Activated CD4-positive, alpha-beta T cell treated with anti-CD3 and anti-CD28 coated beads for 4 hours (primary cell): ENCODE measurements at places on chromosomes 7 and 10.

DNA sequence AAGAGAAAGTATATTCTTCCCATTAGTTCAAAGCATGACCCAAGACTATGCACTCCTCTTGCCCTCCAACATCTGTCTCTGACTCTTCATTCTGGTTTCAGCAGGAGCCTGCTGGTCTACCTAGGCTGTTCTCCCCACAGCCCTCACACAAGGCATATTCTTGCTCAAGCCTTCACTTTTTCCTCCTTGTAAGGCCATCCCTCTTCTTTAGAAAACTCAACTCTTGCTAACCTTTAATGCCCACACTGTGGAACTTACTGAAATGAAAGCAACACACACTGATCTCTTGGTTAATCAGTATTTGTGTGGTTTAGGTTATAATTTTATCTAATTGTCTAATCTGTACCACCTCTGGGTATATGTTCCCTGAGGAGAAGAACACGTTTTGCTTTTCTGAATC, 75.8 kb downstream of the PRKCQ start:
- no peak for DNase-seq

DNA sequence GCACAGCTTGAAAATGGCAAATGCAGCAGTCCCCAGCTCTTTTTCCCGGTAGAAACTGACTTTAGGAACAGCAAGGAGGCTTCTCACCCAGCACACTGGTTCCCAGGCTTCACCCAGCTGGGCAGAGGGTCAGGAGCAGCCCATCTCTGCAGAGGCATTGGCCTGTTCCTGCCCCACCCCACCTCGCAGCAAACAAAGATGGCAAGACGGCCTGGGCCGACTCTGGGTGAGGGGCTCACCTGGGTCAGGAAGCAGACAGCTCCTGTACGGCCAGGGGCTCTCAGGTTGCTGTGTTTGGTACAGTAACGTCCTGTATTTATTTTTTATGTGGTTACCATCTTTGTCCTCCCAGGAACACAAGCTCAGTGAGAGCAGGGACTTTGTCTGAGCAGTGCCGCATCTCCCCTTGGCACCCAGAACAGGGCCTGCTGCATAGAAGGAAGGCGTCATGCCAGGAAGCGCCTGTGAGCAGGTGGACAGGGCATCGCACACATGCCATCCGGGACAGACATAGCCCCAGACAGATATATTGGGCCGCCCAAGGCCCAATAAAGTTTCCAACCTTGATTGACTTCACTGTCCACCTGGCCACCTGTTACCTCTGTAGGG, 585.0 kb upstream of the FOXK1 start:
- DNase-seq = no peak

GRCh38 chr10:19689231-19689630, 127.0 kb upstream of the PLXDC2 start:
- no peak for DNase-seq

DNA sequence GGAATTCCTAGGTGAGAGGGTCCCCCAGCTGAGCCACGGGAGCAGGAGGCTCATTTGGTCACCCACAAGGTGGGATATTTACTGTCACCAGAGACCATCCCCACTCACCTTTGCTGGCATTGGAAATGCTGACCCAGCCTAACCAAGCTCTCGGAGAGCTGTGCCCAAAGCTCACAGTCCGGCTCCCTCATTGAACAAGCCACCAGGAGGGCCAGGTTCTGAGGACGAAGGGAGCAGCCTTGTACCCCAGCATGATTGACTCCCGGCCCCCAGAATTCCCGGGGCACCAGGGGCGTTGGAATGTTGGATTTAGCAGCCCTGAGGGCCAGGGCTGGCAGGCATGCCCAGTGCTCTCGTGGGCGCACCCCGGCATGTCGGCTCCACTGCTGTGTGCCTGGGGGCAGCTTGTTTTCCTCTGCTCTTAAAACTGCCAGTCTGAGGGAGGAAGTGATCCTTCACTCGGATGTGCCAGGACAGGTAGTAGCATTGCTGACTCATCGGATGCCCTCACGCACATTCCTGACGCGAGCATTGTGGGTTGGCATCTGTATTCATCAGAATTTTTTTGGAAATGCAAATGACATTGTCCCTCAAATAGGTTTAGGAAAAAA, 23.3 kb downstream of the CLIP2 start:
- DNase-seq = no peak

- DNase-seq = peak; percentile 30
Observed at GRCh38 chr10:133325440-133326222, 11.1 kb downstream of the CALY start.

- no peak for DNase-seq
Observed at GRCh38 chr10:116465546-116465945, 37.9 kb downstream of the PNLIPRP3 start.

GRCh38 chr7:155553871-155554270, 7.5 kb upstream of the CNPY1 start:
- DNase-seq = no peak

- peak; percentile 32 for DNase-seq
Observed at GRCh38 chr7:151429560-151430331, 10.2 kb downstream of the CRYGN start.

- no peak for DNase-seq
Observed at GRCh38 chr7:27605689-27606269, 56.9 kb downstream of the HIBADH start.

- DNase-seq = peak; percentile 24
Observed at GRCh38 chr7:135801045-135801693, 52.6 kb upstream of the FAM180A start.

GRCh38 chr10:89257581-89257980, 6.0 kb upstream of the LIPA start:
- no peak for DNase-seq

GRCh38 chr10:653991-654646, 35.3 kb downstream of the DIP2C start:
- DNase-seq = no peak

DNA sequence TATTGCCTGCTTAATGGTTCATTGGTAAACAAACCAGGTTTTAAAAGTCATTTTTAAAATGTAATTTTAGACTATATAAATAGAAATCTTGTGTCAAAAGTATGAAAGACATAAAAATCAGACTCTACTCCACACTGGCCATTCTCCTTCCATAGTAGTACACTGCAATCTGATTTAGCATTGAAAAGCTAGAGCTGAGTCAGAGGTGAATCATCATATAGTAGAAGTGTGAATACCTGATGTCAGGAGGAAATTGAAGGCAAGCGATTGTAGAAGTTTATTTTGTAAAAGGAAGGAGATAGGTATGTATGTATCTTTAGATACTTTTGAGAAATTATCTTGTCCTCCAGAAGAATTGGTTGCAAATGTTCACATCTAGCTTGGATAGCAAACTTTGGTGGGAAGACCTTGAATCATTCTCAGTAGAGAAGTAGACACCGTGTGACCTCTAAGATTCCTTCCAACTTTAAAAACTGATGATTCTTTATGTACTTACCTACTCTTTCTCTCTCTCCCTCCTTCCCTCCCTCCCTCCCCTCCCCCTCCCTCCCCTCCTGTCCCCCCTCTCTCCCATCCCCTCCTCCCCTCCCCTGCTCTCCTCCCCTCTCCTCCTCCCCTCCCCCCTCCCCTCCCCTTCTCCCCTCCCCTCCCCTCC, 88.1 kb downstream of the BTAF1 start:
- DNase-seq = no peak

GRCh38 chr10:13792006-13792405, 205.2 kb downstream of the PRPF18 start:
- no peak for DNase-seq

GRCh38 chr10:115045499-115045898, 47.7 kb upstream of the ATRNL1 start:
- DNase-seq = no peak

- peak; percentile 34 for DNase-seq
Observed at GRCh38 chr7:101308245-101309085, 13.1 kb downstream of the IFT22 start.

DNA sequence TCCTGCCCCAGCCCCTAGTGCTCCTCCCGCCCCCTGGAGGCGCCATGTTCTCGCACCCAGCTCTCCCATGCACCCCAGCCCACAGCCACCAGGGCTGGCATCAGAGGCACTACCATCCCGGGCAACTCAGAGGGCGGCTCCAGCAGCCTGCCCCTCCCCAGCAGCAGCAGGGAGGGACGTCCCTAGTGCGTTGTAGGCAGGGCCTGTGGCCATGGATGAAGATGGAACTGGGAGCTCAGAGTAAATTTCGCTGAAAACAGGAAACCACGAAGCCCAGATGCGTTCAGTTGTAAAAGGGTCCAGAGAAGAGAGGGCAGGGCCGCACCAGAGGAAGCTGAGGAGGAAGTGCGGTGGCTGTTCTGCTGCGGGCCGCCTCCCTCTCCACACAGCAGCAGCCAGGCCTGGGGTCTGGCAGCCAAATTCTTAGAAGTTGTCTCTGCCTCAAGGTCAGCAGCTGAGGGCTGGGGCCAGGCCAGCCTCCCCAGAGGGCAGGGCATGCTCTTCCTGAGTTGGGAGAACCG, 24.6 kb downstream of the VSIR start:
- peak; percentile 68 for DNase-seq

DNA sequence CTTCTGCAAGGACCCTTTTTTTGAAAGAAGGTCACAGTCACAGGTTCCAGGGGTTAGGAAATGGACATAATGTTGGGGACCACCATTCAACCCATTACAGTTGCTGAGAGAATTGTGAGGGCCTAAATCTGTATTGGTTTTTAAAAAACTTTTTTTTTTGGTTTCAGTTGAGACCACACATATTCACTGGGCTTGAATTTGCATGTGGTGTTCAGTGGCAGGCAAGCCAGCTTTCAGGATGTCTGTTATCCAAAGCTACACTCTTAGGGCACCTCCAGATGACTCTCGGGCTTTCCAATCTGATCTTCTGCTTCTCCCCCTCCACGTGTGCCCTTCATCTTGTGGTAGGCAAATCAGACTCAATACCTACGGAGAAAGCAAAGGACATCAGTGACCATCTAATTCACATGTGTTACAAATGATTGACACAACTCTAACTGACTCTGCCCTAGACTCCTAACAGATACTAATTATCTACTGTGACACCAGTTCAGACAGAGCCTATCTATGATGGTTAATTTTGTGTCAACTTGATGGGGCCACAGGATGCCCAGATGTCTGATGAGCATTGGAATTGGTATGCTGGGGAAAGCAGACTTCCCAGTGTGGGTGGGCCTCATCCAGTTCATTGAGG, 93.3 kb upstream of the ELMO1 start:
- DNase-seq = no peak

- DNase-seq = no peak
Observed at GRCh38 chr7:156747718-156748117, 107.1 kb downstream of the RNF32 start.

DNA sequence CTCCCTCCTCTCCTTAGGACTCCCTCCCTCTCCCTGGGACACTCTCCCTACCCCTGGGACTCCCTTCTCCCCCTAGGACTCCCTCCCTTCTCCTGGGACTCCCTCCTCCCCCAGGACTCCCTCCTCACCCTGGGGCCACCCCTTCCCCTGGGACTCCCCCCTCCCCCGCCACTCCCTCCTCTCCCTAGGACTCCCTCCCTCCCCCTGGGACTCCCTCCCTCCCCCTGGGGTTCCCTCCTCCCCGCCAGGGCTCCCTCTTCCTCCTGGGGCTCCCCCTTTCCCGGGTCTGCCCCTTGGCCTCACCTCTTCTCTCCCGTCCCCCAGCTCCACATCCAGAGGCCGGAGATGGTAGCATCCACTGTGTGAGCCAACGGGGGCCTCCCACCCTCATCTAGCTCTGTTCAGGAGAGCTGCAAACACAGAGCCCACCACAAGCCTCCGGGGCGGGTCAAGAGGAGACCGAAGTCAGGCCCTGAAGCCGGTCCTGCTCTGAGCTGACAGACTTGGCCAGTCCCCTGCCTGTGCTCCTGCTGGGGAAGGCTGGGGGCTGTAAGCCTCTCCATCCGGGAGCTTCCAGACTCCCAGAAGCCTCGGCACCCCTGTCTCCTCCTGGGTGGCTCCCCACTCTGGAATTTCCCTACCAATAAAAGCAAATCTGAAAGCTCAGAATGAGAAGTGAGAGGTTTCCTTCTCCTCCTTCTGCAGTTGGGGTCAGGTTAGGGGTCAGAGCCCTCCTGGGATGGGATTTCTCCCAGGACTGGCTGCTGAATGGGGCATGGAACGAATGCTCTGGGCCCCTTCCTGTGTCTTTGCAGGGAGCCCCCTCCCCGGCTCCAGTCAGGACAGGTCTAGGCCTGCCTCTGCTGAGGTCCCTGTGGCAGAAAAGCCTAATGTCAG, 1.4 kb upstream of the MUC17 start:
- no peak for DNase-seq

DNA sequence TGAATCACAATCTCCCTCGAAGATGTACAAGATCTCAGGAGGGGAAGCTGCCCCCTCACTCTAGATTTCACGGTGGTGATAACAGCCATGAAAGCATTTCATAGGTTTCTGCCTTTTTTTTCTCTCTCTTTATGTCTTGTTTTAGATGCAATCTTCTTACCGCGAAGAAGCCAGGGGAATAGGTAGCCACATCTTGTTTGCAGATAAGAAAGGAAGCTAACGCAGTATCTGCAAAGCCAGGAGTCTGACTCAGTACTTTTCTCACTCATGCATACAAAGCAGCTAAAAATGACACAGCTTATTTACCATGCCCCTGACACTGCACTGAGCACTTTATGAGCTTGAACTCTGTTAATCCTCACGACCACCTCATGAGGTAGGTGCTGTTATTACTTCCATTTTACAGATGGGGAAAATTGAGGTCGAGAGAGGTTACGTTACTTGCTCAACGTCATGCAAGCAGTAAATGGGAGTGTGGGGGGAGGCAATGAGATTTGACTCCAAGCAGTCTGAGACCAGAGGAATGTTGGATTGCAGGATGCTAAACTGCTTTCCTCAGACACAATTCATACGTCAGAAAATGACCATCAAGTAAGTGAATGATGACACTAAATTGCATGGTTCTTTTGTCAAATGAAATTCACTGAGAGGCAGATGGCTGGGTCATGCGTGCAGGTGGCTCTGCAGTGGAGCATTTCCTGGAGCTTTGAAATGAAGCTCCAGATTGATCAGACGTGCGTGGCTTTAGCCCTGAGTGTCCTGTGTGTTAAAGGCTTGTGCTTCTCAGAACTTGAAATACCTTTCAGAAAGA, 3.3 kb downstream of the MAP3K8 start:
- DNase-seq = peak; percentile 14

- no peak for DNase-seq
Observed at GRCh38 chr7:127514499-127514898, 70.9 kb downstream of the GCC1 start.

- DNase-seq = no peak
Observed at GRCh38 chr10:76774987-76775603, 862.5 kb downstream of the KCNMA1 start.

GRCh38 chr7:53022893-53023292, 12.5 kb upstream of the POM121L12 start:
- DNase-seq = no peak

GRCh38 chr10:28396331-28396730, 93.5 kb upstream of the MPP7 start:
- no peak for DNase-seq
